ENCODE measurements at places on chromosomes 6 and 20.

- no peak for DNase-seq
Measured at GRCh38 chr6:106517706-106518105, 111.6 kb downstream of the RTN4IP1 start.

DNA sequence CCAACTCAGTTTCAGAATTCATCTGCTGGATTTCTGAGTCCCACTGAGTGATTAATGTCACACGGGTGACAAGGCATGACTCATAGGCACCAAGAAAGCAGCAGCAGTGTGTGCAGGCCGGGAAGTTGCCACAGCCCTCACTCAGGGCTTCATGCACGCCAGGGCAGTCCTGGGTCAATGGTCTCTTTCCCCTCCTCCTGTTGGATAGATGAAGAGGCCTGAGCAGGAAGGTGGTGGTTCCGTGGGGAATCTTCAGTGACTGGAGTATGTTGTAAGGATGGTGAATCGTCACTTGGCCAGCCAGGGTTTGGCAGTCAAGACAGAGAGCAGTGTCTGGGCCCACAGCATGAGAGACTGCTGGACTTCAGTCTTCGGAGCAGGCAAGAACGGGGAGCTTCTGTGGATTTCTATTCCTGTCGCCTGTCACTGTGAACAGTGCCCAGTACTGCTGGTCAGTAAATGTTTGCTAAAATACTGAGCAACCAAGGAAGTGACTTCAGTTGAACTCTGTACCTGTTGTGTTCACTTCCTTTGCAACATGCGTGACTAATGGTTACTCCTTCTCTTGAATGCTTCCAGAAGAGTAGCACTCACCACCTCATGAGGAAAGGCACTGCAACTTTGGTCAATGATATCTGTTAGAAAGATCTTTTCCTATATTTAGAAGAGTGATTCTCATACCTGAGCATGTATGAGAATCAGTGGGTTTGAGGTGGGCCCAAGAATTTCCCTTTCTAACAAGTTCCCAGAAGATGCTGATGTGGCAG lies 62.0 kb upstream of the CD93 start:
- DNase-seq: no peak

DNA sequence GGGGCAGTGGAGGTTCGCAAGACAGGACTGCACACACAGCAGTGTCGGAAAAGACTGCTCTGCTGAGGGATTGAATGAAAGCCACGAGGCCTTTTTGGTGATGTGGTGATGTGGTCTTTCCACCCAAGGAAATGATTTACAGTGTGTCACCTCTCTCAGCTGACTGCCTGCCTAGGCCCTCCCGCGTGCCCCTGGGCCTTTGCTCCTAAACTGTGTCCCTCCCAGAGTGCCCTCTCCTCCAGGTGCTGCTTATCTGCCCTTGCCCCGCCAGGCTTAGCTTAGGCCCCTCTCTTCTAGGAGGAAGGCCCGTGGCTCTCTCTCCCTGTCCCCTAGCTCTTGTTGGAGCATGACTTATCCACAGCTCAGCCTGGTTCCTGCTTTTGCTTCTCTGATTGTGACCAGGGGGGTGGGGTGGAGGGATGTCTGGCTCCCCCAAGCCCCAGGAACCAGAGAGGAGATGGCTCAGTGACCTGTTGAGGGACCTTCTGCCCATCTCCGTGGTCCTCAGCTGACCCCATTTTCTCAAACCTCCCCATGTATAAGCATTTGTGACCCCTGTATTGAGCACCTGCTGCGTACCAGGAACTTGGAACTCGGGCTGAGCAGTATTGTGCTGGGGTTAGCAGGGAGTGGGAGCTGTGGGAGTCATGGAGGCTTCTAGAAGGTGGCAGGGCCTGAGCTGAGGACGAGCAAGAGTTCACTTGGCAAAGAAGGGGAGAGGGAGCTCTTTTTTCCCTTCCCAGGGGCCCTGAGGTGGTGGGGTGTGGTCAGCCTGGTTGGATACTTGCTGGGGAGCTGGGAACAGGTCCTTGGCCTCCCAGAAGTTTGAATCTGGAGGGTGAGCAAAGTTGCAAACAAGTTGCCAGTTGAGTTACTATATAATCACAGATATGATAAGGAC lies 2.2 kb downstream of the SRC start:
- DNase-seq: no peak

- peak; percentile 29 for DNase-seq
Measured at GRCh38 chr6:111686249-111686931, 80.7 kb upstream of the TRAF3IP2 start.

GRCh38 chr20:41392871-41393704 lies 26.5 kb upstream of the EMILIN3 start:
- DNase-seq: no peak

- DNase-seq: no peak
Measured at GRCh38 chr6:21074484-21074883, 519.1 kb upstream of the SOX4 start.

- peak; percentile 39 for DNase-seq
Measured at GRCh38 chr6:42984924-42985475, 630 bp downstream of the PPP2R5D start.

DNA sequence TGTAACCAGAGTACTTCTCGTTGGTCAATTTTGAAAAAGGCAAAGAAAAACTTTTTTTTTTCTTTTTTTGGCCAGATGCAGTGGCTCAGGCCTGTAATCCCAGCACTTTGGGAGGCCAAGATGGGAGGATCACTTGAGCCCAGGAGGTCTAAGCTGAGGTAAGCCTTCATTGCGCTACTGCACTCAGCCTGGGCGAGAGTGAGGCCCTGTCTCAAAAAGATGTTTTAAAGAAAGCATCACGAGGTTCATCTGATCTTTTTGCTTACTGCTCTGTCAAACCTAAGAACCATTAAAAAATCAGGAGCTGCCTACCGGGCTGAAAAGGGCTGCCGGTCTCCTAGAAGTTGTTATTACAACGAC lies 607 bp downstream of the LYRM2 start:
- DNase-seq: no peak

DNA sequence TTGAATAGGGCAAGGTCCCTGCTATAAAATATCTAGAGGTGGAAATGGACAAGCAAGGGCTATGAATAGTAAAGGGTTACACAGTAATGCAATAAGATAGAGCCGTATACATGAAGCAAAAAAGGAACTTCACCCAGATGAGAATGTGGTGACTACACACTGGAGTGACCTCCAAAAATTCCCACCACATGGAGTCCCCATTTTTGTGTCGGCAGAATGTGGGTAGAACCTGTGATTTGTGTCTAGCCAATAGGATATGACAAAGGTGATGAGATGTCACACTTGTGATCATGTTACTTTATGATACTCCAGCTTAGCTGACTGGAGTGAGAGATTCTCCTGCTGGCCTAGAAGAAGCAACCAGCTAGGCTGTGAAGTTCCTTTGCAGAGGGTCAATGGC lies 96.8 kb downstream of the SYNE1 start:
- no peak for DNase-seq

- DNase-seq: no peak
Measured at GRCh38 chr20:49585585-49586245, 17.8 kb upstream of the PTGIS start.

- DNase-seq: no peak
Measured at GRCh38 chr20:20477444-20478041, 109.6 kb downstream of the INSM1 start.

DNA sequence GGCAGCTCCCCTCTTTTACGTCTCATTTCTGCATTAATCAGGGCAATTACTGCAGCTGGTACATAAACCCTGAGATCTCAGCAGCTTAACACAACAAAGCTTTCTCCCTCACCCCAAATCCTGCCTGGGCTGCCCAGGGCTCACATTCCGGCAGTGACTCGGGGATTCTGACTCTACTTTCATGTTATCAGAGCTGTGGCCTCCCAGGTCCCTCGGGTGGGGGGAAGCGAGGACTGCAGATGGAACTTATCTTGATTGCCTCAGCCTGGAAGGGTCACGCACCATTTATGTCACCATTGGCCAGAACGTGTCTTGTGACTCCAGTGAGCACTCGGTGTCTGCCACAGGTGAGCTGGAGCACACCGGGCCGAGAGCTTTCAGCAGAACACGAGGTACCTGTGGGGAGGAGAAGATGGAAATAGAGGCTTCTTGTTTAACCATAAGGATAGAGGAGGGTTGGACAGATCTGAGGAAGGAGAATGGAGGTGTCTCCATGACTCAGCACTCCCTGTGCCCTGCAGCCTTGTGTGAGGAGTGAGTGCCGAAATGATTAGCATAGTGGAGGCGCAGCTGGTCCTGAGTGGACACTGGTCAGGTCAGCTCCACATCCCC lies 88.5 kb upstream of the EXOC2 start:
- no peak for DNase-seq

GRCh38 chr6:37748118-37748517 lies 50.4 kb upstream of the MDGA1 start:
- DNase-seq: no peak

- DNase-seq: no peak
Measured at GRCh38 chr6:157096105-157096504, 227.2 kb downstream of the TMEM242 start.

Data from iPS-NIHi11 (cell line).